Cortex of kidney (tissue), 1 donor: ENCODE measurements at places on chromosomes 12 and 14.

GRCh38 chr14:93005135-93005813 lies 82.3 kb downstream of the CHGA start:
- no peak for DNase-seq

DNA sequence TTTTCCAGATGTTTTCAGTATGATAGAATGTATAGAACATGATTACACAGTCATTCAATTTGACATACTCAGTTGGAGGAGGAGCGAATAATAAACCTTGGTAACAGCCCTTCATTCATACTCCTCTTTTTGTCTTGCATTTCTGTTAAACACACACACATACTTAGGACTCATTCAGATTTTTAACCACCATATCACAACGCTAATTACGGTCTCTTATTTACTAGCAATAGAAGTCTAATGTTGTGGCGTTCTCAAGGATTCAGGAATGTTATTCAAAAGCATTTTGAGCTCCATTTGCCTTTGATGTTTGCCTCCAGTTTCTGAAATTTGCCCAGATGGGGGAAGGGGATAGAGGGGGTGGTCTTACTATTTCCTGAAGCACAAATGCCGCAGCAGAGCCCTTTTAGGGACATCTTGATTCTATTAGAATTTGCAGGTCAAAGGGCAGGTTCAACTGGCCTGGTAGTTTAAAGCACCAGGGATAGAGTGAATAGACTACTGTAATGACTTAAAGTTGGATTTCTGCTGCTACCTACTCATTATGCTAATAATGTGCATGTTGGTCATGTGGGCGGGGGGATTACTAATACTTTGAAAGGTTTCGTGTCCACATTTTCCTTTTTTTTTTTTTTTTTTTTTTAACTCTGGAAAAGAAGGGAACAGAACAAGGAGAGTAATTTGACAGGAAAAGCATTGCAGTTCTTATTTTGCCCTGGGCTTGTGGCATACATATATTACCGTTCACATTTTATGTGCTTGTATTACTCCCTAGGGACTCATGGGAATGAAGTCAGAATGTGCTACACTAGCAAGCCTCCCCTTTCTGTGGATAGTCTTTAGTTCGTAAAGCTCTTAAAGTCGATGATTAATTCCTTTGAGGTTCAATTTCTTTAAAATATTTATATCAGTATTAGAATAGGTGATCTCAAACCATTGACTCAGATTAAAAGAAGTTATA lies 226.8 kb downstream of the FBXL14 start:
- DNase-seq, result no peak

- DNase-seq, result no peak
Observed at GRCh38 chr12:71694099-71694820, 8.4 kb downstream of the TMEM19 start.

DNA sequence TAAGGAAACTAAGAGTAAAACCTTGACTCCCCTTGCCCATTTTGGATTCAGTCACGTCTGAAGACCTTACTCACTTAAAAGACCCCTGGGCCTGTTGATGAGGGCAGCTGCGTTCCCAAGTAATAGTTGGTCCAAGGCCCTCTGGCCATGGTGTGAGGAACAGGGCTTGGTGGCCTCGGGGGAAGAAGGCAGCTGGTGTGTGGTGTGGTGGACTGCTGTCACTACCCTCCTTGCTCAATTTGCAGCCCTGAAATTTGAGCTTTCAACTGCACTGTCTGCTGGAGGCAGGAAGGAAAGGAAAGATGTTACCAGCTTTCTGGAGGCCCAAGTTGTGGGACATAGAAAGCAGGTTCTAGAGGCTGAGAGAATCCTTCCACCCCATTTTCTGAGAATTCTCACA lies 128.2 kb downstream of the SLC38A6 start:
- DNase-seq, result no peak

- no peak for DNase-seq
Observed at GRCh38 chr12:53982648-53983567, 2.0 kb upstream of the HOXC10 start.

DNA sequence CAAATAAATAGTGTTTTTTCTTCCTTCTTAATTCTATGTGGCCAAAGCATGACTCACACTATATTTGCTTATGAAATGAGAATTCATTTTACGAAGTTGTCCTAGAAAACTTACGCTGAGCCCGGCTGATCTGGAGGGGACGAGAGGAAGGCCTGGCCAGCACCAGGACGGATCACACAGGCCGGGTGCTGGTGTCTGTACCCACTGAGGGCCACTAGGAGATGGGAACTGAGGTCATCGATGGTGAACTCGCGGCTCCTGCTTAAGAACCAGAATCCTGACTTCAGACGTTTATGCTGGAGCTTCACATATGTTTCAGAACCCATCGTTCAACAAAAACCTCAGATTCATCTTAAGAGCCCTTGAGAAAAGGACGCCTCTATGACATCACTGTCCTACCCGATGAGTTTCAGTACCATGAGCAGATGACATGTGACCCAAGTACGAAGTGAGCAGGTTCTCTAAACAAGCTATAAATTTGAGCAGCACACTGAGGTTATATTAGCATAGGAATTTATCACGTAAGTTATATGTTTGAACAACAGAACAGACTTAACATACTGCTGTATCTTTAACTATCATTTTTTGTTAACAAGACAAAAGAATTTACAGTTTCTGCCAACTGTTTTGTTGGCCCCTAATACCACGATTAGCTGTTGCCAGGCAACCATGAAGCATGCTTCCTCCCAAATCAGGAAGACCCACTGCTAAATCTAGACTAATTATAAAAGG lies 111.9 kb downstream of the FOXN3 start:
- DNase-seq, result no peak

DNA sequence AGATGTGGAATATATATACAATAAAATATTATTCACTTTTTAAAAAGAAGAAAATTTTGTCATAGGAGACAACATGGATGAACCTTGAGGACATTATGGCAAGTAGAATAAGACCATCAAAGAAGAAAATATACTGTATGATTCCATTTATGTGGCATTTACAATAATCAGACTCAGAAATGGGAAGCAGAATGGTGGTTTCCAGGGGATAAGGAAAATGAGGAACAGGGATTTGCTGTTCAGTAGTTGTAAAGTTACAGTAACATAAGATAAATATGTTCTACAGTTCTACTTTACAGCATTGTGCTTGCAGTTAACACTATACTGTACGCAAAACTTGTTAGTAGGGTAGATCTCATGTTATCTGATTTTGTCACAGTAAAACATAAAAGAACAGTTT lies 1271.0 kb downstream of the LRFN5 start:
- no peak for DNase-seq

DNA sequence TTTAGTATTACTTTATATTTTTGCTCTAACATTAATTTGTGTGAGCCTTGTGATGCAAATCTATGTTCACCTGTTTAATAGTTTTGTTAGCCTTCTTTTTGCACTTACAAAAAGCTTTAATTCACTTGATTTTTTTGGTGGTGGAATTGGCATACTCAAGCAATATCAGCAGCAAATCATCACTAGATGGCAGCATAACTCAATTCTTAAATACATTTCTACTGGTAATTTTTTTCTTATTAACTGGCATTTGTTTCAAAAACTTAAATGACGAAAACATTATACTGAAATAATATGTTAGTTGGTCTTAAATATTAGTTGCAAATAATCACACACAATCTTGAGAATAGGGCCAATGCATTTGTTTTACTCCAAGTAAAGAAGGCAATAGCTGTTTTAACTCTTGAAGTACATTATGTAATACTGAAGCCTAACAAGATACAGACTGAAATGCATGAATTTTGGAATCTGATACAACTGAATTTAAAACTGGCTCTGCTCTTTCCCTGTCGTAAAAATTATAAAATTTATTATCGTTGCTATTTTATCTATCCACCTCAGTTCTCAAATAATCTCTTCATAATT lies 151.5 kb downstream of the ATXN7L3B start:
- DNase-seq, result no peak

- DNase-seq, result no peak
Observed at GRCh38 chr12:123723765-123724164, 11.6 kb downstream of the ATP6V0A2 start.

- no peak for DNase-seq
Observed at GRCh38 chr14:90093942-90094595, 32.3 kb downstream of the KCNK13 start.
